ENCODE measurements at places on chromosomes 5 and 9. TPM values are rescaled to one million over a fixed set of nuclear protein-coding genes. Genes with fewer than 3 reads are reported as not detected.

Gene SLC27A4
- 27.6 TPM for total RNA-seq

Gene ZDHHC21
- total RNA-seq = 11.6 TPM

Gene TAF11L9
- not detected for total RNA-seq

Gene ENTPD2
- total RNA-seq = 0.17 TPM

Gene ARL14EPL
- total RNA-seq = not detected

Gene DAB2IP
- total RNA-seq = 18.2 TPM

Gene FOXD4L5
- 0.17 TPM for total RNA-seq

Gene KIF3A
- total RNA-seq = 21.5 TPM

Gene FOXD4L3
- not detected for total RNA-seq

Gene LHX3
- not detected for total RNA-seq

Gene NIPAL4
- total RNA-seq = 1.1 TPM

Gene S100Z
- total RNA-seq = not detected

Gene ST8SIA4
- total RNA-seq = 3.9 TPM

Gene CORO2A
- total RNA-seq = 4.9 TPM

Gene PAEP
- total RNA-seq = not detected

Gene SPATA24
- 6.9 TPM for total RNA-seq

Gene SIL1
- total RNA-seq = 59.7 TPM

Gene CAPSL
- total RNA-seq = not detected

Gene MARCHF6
- 134 TPM for total RNA-seq

Gene PCDHB8
- 0.55 TPM for total RNA-seq

Gene PCDHGA4
- 2.1 TPM for total RNA-seq

Gene GABRA1
- total RNA-seq = not detected

Gene LHX6
- 0.10 TPM for total RNA-seq

Gene CCDC171
- 0.87 TPM for total RNA-seq

Gene RASEF
- total RNA-seq = 18.2 TPM

Gene OBP2B
- total RNA-seq = not detected

Gene DMRT3
- not detected for total RNA-seq

Gene SLC45A2
- not detected for total RNA-seq

Gene ADAMTS13
- 6.0 TPM for total RNA-seq

Gene WNK2
- total RNA-seq = 0.17 TPM

Gene KCNN2
- not detected for total RNA-seq

Gene LEAP2
- total RNA-seq = not detected

Gene CYFIP2
- total RNA-seq = 57.9 TPM

Gene SLC25A48
- not detected for total RNA-seq

Gene EPB41L4A
- 26.1 TPM for total RNA-seq

Gene BSPRY
- 22.4 TPM for total RNA-seq

Gene LRRC70
- 1.7 TPM for total RNA-seq

Gene QSOX2
- total RNA-seq = 9.2 TPM

Gene HK3
- 0.17 TPM for total RNA-seq

Gene SLIT3
- 3.3 TPM for total RNA-seq

Gene CARTPT
- total RNA-seq = not detected

Gene SDHA
- 128 TPM for total RNA-seq

Gene LRRC19
- not detected for total RNA-seq

Gene DDX4
- total RNA-seq = not detected

Gene C9orf50
- total RNA-seq = not detected

Gene TAF11L11
- total RNA-seq = not detected

Gene GRM6
- total RNA-seq = not detected

Gene TYRP1
- total RNA-seq = 0.52 TPM

Gene NEUROG1
- not detected for total RNA-seq

Gene GABRA6
- not detected for total RNA-seq

Gene SHLD3
- 5.4 TPM for total RNA-seq

Gene PTGES
- total RNA-seq = 3.2 TPM

Gene OBP2A
- not detected for total RNA-seq

Gene SCGB3A1
- total RNA-seq = not detected

Gene ACTBL2
- total RNA-seq = 5.6 TPM
